ENCODE measurements at places on chromosomes 4 and X.

DNA sequence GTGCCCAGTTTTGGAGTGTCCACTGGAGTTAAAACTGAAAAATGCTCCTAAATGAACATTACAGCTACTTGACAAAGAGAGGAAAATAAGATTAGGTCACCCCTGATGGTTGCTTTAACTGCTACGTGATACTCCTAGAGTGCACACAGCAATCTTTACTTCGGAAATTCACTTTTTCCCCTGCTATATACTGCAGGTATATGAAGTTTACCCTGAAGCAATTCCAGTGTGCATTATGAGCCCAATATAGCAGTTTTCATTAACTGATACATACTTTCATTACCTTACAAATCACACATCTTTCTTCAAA, 773 bp upstream of the ZNF827 start:
- DNase-seq, result no peak

DNA sequence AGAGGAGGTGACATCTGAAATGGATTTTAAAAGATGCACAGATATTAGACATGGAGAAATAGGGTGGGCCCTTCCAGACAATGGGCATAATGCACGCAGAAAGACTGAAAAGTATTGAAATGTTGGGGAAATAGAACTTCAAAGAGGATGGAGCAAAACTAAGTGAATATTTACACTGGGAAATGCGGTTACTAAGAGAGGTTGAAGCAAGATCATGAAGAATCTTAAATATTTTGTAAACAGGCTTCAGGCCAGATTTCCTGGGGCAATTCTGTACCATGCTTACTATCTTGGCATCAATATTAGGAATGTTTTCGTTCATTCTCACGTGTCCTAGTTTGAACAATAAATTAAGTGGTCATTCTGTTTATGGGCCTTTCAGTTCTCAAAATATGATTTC, 216.3 kb downstream of the ADAMTS3 start:
- DNase-seq, result no peak

GRCh38 chr4:99008051-99008450, 12.5 kb downstream of the METAP1 start:
- no peak for DNase-seq

DNA sequence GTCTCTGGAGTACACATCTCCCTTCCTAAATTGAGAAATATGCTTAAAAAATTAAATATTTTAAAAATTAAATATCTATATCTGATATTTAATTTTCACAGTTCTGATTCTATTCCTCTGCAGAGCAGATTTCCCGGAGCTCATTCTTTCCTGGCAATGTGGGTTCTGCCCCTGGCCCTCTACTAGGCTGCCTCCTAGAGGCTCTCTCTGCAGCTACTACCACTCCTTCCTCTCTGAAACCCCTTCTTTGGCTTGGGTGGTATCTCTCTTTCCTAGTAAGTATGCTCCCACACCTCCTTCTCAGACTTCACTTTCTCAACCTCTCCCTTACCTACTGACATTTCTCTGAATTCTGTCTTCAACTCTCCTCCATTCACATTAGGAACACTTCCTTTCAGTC, 45.3 kb downstream of the RPGR start:
- no peak for DNase-seq

- DNase-seq, result no peak
Measured at GRCh38 chrX:139018436-139018835, 306.9 kb upstream of the FGF13 start.

DNA sequence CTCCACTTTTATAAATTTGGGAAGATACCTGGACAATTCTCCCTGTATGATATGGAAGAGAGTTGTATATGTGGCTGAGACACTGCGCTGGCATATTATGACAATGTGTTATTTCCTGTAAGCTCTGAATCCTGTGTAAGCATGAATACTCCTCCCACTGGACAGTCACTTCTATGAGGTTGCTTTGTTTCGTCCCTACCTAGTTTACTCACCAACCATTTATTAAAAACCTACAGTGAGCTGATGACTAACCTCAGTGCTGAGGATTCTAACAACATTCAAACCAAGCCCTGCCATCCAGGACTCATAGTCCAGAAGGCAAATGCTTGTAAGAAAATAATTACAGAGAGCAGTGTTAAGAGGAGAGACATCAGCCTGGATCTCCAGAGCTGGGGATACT, 1632.9 kb upstream of the TENM3 start:
- no peak for DNase-seq
